DMS153 (cell line): ENCODE measurements at places on chromosomes 2 and 18.

DNA sequence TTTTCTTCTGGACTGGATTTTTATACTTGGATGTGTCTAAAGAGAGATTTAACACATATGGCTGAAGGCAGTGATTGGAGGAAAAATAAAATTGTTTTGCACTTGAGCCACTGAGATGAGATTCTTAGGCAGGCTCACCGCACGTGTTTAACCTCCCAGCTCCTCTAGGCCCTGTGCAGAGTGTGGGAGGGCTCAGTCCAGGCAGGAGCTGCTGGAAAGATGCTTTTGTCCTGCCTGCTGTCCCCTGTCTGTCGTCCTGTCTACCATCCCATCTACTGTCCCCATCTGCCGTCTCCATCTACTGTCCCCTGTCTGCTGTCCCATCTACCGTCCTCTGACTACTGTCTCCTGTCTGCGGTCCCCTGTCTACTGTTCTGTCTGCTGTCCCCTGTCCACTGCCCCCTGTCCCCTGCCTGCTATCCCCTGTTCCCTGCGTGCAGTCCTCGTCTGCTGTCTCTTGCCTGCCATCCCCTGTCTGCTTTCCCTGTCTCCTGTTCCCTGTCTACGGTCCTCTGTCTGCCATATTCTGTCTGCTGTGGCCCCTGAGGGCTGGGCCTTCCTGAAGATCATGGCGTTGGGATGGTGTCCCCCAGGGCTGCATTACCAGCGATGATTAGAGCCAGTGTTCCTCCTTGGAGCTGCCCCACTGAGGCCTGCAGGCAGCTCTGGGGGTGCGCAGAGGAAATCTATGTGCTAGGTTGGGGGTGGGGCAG lies 43.7 kb upstream of the HS6ST1 start:
- no peak for DNase-seq

DNA sequence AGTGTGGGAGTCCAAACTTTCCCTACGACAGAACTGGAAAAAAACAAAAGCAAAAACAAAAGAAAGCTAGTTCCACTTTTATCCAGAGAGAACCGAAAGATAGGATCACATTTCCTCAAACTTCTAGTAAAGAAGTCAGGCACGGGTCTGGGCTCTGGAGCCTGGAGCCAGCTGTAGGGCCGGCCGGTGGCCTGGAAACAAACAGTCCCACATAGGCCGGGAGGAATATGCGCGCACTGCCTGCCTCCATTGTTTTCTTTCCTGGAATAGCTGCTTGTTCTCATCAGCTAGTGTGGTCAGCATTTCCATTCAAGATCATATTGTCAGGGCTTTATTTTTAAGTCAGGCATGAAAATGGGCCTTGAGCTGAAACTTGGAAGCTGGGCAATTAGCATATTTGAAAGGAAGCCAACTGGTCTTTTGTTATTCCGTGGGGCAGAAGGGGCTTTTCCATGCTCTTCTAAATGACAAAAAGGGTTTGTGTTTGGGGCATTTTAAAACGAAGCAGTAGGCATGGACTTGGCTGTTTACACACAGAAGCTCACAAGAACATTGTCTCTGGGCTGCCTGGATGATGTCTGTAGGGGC lies 58.7 kb upstream of the RFX8 start:
- DNase-seq = no peak

DNA sequence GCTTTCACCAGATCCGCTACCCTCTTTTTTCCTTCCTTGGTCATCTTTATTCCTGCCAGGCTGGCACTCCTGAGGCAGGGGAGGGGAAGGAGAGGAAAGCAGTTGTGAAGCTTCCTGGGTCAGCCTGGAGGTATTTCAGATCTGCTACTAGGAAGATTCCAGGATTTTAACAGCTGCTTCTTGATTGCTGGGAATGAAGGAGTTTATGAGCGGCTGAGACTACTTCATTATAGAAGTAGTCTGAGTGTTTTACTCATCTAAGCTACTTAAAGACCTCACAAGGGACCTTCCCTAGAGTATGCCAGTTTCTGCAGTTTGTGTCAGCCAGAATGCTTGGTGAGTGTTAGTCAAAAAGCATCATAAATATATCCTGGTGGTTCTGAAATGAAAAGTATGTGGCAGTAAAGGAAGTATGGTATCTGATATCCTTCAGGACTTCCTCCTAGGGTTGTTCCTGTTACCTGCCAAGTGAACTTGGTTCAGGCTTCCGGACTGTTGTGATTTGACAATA lies 1.9 kb downstream of the TANC1 start:
- DNase-seq = no peak

DNA sequence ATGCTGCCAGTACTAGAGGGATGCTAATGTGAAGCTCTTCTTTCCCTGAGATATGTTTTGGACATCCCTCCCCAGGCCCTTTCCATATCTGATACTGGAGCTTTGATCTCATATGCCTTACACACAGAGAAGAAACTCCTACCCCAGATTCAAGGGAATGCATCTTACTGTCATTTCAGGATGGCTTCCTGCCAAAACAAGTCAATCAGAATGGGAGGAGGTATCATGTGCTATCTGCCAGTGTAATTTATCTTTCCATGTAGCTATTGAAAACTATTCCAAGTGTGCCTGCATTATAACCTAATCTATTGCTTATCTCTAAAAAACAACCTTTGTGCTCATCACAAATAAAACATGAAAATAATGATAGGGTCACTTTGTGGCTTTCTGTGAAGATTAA lies 269.9 kb upstream of the SETBP1 start:
- DNase-seq = no peak

DNA sequence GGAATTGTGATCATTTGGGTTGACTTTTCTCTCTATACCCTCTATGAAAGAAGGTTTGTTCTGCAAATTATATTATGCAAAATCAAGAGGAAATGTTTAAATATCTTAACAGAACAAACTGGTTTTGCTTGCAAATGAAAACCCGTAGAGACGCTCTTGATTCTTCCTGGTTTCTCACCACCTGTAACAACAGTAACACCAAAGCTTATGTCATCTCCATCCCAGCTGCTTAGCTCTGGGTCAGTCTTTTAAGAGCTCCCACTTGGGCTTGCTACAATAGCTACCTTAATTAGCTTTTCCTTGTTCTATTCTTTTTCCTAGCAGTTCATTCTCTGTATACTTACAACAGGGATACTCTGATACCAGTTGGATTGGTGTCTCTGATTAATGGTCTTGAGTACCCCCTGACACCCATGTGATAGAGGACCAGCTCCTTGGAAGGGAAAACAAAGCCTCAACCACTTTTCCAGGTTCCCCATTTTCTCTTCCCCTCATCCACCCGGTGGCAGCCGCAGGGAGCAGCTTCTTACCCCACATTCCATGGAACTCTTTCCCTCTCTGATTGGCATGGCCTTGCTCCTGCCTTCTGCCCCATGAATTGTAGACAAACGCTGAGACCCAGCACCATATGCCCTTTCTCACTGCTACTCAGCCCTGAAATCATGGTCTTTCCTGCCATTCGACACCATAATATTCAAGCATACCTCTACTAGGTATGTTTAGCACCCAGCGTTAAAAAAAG lies 27.7 kb downstream of the TMEM182 start:
- DNase-seq = peak; percentile 47

DNA sequence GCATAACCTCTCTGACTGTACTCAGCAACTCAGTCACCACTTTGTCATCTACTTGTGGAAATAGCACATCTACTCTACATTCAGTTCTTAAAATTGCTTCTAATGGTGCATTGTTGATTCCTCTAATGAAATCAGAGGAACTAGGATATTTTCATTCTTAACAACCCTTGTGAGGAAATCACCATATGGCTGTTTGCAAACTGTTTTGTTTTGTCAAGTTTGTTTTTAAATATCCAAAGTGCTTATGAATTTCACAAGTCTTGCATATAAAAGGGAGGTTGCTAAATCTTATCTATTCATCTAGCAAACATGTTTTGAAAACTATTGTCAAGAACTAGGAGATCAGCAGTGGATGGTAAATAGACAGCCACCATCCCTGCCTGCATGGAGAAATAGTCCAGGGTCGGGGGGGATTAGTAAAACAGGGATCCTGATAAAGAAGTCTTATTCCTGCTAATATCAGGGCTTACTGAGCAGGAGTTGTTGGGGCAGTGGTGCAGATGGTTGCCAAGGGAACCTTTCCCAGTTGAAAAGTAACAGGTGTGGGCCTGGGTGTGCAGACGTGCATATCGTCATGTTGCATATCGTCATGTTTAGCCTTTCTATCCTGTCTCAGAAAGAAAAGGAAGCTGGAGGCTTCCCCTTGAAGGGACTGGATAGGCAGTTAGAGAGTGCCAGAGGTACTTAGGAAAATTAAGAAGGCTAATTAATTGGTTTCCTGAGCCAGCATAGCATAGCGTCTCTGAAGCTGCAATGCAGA lies 7.5 kb upstream of the MYO3B start:
- peak; percentile 22 for DNase-seq

GRCh38 chr2:240817496-240818292 lies 2.3 kb downstream of the KIF1A start:
- DNase-seq = no peak

DNA sequence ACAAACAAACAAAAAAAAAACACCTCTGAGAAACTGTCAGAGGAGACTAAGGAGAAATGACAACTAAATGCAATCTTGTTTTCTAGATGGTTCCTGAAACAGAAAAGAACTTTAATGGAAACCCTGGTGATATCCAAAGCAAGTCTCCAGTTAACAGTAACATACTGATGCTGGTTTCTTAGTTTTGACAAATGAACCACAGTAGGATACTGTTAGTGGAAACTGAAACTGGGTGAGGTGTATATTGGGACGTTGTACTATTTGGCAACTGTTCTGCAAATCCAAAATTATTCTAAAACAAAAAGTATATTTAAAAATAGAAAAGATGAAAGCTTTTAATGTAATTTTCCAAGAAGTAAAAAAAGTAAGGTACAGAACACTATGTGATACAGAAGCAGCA lies 11.4 kb downstream of the SESTD1 start:
- no peak for DNase-seq

GRCh38 chr2:241976296-241976695 lies 106.8 kb downstream of the RTP5 start:
- DNase-seq = no peak

- no peak for DNase-seq
Measured at GRCh38 chr2:10083692-10084211, 3.5 kb upstream of the CYS1 start.

GRCh38 chr2:104758199-104758620 lies 95.7 kb upstream of the POU3F3 start:
- DNase-seq = peak; percentile 29

DNA sequence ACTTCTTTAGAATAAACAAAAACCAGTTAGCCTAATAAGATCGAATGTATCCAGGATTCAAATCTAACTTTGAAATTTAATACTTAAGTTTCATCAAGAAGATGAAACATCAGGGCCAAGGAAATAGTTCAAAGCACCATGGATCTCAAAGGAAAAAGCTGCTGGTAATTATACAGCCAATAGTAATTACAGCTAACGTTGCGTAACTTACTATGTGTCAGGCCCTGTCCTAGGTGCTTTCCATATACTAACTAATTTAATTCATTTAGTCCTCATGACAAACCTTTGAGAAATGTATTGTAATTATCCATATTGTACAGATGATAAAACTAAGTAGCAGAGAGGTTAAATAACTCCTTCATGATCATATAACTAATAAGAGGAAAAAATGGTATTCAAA lies 598.6 kb downstream of the NYAP2 start:
- no peak for DNase-seq

DNA sequence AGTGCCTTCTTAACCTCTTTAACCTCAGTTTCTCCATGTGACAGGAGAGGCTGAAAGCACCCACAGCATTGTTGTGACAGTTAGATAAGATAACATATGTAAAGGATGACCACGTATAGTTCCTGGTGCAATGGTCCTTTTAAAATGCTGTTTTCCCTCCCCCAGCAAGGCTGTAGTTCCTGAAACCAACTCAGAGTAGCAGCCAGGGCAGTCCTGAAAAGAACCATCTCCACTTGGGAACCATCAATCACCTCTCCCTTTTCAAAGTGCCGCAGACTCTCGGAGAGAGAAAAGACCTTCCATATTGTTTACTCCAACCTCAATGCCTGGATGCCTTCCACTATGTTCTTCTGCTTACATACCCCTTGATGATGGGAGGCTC lies 158.8 kb downstream of the DDX1 start:
- DNase-seq = no peak

DNA sequence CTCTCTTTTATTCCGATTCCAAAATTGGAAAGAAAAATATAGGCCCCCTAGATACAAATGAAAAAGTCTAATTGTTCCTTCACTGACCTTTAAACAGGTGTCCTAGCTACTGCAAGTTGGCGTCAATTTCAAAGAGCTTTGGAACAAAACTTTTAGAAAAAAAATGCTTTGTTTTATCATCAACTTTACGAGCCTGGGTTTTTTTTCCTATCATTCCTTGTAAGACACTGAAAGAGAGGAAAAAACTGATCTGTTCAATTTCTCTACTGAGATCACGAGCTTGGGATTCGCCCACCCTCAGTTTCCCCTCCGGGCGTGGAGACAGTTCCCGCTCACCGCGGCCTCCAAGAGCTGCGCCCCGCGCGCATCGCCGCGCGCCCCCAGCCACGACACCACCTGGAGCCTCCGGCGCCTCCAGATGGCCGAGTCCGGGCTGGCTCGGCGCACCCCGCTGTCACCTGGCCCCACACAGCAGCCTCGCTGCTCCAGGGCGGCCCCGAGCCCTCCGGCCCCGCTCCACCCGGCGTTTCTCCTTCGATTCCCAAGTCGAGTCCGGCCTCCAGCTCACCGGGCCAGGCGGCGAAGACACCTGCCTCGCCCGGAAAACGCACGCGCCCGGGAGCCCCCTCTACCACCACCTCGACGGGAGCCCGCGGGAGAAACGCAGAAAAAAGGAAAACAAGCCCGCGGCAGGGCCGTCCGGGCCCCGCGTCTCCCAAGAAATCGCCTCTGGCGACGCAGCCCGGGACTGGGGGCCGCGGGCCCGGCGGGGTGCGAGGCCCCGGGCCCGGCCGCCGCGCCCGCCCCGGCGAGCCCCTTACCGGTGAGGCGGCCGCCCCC lies 656 bp downstream of the TBC1D8 start:
- no peak for DNase-seq

GRCh38 chr2:128779301-128780095 lies 460.8 kb upstream of the HS6ST1 start:
- DNase-seq = no peak

- no peak for DNase-seq
Measured at GRCh38 chr18:27704736-27705361, 472.1 kb downstream of the CDH2 start.

GRCh38 chr2:25373269-25373981 lies 31.7 kb upstream of the DNMT3A start:
- DNase-seq = peak; percentile 75
